BJ (cell line): ENCODE measurements at places on chromosomes 13 and 19.

- peak; percentile 31 for DNase-seq
These were observed 13.4 kb downstream of the TECR start for GRCh38 chr19:14542711-14543328.

- DNase-seq, result no peak
These were observed 34.9 kb downstream of the CAB39L start for GRCh38 chr13:49409008-49409407.

DNA sequence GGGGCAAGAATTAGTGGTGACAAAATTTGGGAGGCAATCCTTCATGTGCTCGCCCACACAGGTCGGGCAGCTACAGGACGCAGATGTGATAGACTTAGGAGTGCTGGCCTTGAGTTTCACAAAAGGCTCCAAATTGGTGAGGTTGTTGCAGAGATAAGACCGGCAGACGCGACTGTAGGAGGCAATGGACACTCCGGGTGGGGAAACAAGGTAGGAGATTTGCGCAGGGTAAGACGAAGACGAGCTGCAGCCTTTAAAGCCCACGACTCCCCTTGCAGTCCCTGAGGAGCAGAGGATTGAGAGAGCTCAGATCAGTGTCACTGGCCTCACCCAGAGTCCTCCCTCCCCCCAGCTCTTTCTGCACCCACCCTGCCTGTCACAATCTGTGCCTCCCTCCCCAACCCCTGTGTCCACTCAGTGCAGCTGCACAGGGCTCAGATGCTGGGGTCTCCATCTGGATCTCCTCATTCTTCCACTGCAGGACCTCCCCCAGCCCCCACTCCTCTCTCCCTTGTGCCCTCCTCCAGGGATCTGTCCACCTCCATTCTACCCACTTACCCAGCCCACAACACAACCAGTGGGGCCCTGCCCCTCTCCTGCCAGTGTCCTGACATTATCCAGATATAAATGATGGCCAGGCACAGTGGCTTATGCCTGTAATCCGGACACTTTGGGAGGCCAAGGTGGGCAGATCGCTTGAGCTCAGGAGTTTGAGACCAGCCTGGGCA lies 6.3 kb downstream of the LYPD4 start:
- DNase-seq, result no peak

DNA sequence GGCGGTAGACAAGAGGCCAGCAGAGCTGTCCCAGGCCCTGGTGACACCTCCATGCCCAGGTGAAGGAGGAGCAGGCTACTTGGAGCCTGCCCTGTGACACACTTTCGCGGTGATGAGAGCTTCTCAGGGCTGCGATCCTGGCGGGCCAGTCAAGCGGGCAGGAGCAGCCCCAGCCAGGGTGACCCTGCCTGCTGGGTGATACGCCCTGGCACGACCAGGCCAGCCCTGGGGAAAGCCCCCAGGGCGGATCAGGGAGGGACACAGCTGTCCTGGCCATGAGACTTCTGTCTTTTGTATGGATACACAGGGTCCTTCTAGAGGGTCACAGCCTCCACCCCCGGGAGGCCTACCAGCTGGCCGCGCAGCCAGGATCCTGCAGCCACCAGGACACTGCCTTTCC lies 13.1 kb downstream of the DNM2 start:
- DNase-seq, result no peak

GRCh38 chr19:33306853-33307792 lies 4.8 kb upstream of the CEBPA start:
- no peak for DNase-seq

GRCh38 chr13:26760832-26761582 lies 421 bp upstream of the GPR12 start:
- no peak for DNase-seq

- DNase-seq, result no peak
These were observed 12.2 kb upstream of the OR10H5 start for GRCh38 chr19:15775249-15775648.
